Dermis blood vessel endothelial cell (primary cell): ENCODE measurements at places on chromosomes 16 and 17.

DNA sequence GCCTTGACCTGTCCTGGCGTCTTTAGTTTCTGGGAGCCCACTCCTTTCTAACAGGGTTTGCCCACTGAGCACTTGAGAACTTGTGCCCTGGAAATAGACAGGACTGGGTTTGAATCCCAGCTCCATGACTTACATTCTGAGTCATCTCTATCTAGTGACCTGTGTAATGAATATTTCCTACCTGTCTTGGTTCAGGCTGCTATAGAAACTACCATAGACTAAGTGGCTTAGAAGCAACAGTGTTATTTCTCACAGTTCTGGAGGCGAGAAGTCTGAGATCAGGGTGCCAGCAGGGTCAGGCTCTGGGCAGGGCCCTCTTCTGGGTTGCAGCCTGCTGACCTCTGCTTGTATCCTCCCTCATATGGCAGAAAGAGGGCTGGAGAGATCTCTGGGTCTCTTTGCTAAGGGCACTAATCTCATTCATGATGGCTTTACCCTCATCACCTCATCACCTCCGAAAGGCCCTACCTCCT, 110.7 kb upstream of the DHX40 start:
- DNase-seq = no peak

- DNase-seq = no peak
Measured at GRCh38 chr17:43309505-43310332, 75.9 kb upstream of the RNU2-1 start.

GRCh38 chr16:48335961-48336360, 49.3 kb downstream of the SIAH1 start:
- DNase-seq = no peak

DNA sequence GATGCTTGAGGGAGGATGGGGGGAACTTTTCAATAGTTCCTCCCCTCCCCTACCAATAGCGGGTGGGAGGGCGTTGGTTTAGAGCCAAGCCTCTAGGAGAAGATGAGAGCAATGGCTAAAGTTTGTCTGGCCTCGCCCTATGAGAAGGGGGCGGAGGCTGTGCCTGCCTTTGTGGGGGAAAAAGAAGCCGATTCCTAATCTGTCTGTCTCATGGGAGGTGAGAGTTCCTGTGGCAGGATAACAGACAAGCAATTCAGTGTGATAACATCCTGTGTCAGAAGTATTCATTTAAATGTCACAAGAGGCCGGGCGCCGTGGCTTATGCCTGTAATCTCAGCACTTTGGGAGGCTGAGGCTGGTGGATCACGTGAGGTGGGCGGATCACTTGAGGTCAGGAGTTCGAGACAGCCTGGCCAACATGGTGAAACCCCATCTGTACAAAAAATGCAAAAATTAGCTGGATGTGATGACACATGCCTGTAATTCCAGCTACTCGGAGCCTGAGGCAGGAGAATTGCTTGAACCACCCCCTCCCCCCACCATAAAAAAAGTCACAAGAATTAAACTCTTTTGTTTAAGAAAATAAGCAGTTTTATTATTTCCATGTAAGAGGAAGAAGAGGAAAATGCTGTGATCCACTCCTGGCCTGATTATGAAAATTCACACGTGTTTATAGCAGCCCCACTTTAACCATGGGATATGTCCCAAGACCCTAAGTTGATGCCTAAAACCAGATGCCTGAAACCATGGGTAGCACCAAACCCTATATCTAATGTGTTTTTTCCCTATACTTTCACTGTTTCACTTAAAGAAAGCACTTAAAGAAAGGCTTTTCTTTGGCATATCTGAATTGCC, 1.7 kb downstream of the SLFN5 start:
- peak; percentile 63 for DNase-seq

DNA sequence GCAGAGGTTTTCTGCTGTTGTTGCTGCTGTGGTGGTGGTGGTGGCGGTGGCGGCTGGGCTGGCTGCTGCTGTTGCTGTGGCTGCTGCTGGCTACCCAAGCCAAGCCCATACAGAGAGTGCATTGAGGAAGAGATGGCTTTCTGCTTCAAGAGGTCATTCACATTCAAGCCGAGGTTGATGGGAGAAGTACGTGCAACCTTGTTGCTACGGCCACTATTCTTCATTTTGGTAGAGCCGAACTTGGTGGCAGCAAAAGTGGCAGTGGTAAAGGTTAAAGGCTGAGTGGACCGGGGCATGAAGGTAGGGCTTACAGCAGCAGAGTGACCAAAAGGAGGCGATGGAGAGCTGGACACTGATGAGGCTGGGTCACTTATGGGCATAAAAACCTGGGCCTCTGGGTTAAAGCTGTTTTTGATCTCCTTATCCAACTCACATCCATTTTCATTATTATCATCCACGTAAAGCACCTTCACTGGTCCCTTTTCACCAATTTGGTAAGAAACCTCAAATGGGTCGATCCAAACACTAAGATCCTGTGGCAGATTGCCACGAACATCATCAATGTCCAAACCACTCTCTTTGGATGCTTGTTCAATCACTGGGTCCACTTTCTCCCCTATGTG, 2.8 kb downstream of the TOB1 start:
- peak; percentile 72 for DNase-seq

- DNase-seq = no peak
Measured at GRCh38 chr17:44217738-44218343, 1.6 kb downstream of the UBTF start.

DNA sequence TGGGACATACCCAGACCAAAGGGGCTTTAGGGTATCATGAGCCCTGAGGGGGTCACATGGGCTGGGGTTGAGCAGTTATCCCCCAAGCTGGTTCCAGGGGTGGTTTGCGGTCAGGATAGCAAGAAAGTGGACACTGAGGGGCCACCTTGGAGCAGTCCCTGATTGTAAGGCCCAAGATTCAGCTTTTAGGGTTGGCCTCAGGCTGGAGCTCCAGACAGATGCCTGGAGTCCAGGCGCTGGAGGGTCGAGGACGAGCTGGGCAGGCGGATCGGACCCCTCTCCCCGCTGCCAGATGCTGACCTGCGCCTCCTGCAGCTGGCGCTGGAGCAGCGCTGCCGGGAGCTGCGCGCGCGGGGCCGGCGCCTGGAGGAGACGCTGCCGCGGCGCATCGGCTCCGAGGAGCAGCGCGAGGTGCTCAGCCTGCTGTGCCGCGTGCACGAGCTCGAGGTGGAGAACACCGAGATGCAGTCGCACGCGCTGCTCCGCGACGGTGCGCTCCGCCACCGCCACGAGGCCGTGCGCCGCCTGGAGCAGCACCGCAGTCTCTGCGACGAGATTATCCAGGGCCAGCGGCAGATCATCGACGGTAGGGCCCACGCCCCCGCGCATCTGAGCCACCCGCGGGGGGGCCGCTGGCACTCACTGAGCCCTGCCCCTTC, 10.0 kb downstream of the BTBD17 start:
- peak; percentile 24 for DNase-seq

- no peak for DNase-seq
Measured at GRCh38 chr17:74152591-74153455, 50.7 kb upstream of the RPL38 start.

DNA sequence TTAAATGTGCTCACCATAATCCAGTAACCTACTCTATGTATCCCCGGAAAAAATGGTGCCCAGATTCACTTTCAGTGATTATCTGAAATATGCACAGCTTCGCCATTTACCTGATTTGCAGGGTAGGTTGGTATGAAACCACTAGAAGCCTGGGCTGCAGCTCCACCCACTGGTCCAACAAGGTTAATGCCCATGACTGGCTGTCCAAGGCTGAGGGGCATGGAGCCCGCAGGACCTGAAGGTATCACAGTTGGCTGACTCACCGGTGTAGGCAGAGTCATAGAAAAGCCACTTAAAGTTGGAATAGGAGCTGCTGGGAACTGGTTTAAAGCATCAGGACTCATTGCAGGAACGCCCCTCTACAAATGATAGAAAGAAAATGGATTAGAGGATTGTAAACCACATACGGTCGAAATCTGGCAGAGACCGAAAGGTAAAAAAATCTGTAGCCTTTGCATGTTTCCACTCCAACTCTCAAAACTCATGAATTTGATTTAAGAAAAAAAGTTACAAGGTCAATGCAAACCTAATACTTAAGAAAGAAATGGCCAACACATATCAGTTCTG, 38.6 kb downstream of the SYNRG start:
- DNase-seq = peak; percentile 81

DNA sequence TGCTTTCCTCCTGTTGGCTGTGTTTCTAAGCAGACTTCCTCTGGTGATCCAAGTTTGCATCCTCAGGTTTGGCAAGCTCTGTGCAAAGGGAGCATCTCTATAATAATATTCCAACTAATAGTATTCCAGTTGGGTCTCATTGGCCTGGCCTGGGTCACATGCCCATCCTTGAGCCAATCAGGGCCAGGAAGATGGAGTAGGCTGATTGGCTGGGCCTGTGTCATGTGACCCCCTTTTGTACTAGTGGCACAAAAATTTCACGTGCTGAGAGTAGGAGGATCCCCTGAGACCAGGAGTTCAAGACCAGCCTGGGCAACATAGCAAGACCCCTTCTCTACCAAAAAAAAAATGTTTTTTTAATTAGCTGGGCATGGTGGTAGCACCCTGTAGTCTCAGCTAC, 35.2 kb upstream of the MLYCD start:
- DNase-seq = no peak

GRCh38 chr16:54164789-54165173, 121.8 kb downstream of the IRX3 start:
- DNase-seq = no peak

DNA sequence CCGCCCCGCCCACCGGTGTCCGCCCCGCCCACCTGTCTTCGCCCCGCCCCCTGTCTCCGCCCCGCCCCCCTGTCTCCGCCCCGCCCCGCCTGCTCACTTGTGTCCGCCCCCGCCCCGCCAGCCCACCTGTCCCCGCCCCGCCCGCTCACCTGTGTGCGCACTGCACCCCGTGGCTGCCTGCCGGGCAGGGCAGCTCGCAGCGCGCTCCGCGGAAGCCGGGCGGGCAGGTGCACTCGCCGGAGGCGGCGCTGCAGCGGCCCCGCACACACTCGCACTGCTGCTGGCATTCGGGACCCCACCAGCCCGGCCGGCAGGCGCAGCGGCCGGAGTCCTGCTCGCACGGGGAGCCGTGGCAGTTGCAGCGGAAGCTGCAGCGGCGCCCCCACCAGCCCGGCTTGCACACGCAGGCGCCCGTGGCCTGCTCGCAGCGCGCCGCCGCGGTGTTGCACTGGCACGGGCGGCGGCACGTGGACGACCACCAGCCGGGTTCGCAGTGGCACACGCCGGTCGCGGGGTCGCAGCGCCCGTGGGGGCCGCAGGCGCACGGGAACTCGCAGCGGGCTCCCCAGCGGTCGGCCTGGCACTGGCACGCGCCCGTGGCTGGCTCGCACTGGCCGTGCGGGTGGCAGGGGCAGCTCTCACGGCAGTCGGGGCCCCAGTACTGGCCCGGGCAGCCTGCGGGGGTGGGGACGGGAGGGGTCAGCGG, 2.1 kb downstream of the SCARF1 start:
- peak; percentile 59 for DNase-seq

DNA sequence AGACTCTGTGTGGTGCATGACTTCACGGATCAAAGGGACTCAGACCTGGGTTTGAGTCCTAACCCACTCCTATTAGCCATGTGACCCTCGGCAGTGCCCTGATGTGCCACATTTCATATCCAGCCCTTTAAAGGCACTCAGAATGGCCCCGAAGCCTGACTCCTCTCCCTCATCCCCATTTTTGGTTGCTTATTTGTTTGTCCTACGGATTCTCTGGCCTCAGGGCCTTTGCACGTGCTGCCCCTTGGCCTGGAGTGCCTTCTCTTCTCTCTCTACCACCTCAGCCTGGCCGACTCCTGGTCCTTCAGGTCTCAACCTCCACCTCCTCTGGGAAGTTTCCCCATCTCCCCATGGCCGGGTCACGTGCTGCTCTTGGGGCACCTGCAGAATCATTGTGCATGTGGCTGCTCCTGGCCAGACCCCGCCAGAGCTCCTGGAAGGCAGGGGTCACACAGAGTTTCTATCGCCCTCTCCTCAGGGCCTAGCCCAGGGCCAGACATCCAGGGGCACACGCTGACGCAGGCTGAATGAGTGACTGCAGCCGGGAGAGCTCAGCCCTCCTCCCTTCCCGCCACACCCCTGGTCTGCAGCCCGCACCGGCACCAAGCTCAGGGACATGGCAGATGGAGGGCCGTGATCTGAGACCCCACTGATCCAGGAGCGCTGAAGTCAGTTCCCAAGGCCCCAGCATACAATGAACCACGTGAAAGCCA, 22.0 kb upstream of the CIBAR2 start:
- DNase-seq = no peak

DNA sequence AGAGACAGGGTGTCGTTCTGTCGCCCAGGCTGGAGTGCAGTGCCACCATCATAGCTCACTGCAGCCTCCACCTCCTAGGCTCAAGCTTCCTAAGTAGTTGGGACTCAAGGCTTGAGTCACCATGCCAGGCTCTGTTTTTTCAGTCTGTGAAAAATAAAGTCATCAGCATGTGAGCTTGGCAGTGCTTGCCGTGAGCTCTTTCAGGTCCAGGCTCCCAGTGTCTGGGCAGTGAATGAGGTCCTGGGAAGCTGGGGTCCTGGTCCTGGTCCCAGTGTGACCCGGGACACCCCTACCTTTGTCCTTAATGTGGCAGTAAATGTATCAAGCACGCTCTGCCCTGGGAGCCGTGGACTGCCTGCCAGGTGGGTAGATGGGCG, 22.9 kb upstream of the RPL13 start:
- no peak for DNase-seq
